Stimulated activated CD8-positive, alpha-beta memory T cell treated with anti-CD3 and anti-CD28 coated beads, Interleukin-4, amount 100 ng/mL, for 4 hours (primary cell): ENCODE measurements at places on chromosomes 4 and X.

GRCh38 chr4:129531253-129531652 lies 435.3 kb downstream of the C4orf33 start:
- DNase-seq, result no peak

DNA sequence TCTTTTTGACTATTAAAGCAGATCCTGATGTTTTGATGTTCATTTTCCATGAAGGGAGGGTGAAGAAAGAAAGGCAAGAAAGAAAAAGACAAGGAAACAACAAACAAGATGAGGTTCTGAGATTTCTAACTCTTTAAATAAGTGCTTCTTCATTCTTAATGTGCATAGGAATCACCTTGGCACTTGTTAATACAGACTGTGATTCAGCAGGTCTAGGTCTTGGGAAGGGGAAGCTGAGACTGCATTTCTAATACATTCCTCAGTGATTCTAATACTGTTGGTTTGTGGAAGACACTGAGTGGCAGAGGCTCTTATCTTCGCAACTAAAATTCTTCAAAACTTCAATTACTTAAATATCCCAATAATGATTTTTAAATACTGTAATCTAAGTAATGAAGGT lies 95.2 kb upstream of the NAP1L5 start:
- DNase-seq, result no peak

GRCh38 chr4:88230461-88230891 lies 53.9 kb downstream of the PPM1K start:
- no peak for DNase-seq

DNA sequence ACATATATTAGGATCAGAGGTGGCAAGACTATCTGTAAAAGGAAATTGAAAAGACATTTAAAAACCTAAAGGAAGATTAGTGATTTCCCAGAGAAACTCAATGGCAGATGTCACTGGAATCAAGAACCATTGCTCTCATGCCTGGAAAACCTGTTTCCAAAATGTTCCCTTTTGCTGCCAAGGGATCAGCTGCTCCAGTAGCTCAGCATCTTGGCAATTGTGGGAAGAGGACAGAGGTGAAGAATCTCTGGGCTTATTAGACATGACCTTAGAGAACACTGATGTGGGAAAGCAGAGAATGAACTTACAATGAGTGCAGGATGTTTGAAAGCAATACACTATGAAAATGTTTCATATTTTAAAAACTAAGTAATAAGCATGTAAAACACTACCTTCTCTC lies 98.3 kb downstream of the SHROOM3 start:
- no peak for DNase-seq

DNA sequence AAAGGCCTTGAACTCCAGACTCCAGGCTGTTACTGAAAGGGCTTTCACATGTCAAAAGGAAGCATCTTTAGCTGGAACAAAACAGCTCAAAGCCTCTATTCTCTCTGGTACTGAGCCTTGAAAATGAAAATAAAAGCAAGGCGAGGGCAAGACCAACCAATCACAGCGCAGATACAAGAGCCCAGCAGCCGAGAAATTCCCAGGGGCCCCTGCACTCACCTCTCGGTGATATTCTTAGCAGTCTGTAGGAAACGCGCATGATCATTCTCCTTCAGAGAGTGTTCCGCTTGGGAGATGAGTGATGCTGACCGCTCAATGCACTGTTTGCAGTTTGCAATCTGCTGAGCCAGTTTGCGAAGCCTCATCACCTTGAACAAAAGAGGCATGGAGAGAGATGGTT lies 138.1 kb downstream of the MID1 start:
- DNase-seq, result no peak

DNA sequence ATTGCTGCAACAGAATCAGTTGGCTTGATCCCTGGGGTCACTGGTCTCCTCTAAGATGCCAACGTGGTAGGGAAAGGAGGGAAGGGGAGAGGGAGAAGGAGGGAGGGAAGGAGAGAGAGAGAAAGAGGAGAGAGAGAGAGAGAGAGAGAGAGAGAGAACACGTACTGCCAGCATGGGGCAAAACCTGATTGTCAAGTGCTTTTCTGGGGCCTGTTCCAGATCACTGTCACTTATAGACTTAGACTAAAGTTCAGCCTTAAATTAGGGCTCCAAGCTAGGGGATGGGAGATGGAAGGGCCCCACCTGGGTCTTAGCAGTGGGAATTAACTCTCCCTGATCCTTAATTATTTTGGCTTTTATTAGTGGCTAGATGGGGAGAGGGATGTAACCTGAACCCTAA lies 12.9 kb downstream of the SHROOM4 start:
- no peak for DNase-seq

GRCh38 chrX:110138557-110138956 lies 135.6 kb downstream of the TMEM164 start:
- DNase-seq, result no peak

GRCh38 chrX:940691-941090 lies 271.8 kb downstream of the CRLF2 start:
- DNase-seq, result no peak

DNA sequence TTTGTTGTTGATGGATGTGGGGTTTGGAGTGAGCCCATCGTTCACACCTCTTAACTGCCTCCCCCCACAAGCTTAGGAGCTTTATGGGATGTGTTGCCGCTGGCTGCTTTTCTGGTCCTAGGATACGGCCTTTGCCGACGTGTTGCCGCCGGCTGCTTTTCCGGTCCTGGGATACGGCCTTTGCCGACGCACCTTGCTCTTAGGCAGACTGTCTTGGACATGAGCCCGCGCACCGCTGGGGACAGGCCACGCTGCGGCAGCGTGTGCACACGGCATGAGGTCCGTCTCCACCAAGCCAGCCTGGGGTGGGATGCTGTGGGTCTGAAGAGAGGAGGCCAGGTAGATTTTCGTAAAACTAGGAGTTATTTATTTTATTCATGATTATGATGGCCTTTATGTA lies 14.2 kb downstream of the RGS12 start:
- DNase-seq, result no peak

DNA sequence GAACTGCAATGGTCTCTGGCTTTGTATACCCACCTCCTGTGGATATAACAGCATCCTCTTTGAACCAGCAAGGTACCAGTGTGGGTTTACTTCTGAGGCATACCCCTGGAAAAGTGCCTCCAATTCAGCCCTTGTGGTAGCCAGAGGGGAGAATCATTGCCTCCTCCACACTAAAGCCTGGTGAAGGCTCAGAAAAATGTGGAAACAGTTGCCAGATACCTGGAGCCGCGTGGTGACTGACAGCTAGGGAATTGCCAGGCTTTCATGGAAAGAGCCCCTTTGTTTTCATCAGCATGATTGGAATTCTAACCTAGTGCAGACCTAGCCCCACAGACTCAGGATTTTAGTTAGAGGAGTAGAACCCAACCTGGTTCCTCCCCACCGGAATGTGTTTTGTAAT lies 168.6 kb upstream of the KLF3 start:
- no peak for DNase-seq
